Activated CD8-positive, alpha-beta T cell treated with anti-CD3 and anti-CD28 coated beads, Interleukin-2, amount 10 ng/mL, durations not matched to agents 7 days and 5 days (primary cell): ENCODE measurements at places on chromosomes 1 and 21. TPM values are rescaled to one million over a fixed set of nuclear protein-coding genes. Genes with fewer than 3 reads are reported as not detected.

Gene ITLN2
- total RNA-seq, result not detected

Gene MX1
- total RNA-seq, result 584 TPM

Gene PLA2G2D
- total RNA-seq, result not detected

Gene LAPTM5
- 413 TPM for total RNA-seq

Gene PLEKHO1
- total RNA-seq, result 138 TPM

Gene DCDC2B
- not detected for total RNA-seq

Gene DDR2
- 0.08 TPM for total RNA-seq

Gene SPRTN
- 17.5 TPM for total RNA-seq

Gene NEK2
- 54.1 TPM for total RNA-seq

Gene C1orf185
- total RNA-seq, result not detected

Gene GREM2
- total RNA-seq, result not detected

Gene WNT2B
- total RNA-seq, result not detected

Gene ATP6V1G3
- total RNA-seq, result not detected

Gene NUF2
- 75.2 TPM for total RNA-seq

Gene NSL1
- total RNA-seq, result 55.0 TPM

Gene SYCP1
- not detected for total RNA-seq

DNA sequence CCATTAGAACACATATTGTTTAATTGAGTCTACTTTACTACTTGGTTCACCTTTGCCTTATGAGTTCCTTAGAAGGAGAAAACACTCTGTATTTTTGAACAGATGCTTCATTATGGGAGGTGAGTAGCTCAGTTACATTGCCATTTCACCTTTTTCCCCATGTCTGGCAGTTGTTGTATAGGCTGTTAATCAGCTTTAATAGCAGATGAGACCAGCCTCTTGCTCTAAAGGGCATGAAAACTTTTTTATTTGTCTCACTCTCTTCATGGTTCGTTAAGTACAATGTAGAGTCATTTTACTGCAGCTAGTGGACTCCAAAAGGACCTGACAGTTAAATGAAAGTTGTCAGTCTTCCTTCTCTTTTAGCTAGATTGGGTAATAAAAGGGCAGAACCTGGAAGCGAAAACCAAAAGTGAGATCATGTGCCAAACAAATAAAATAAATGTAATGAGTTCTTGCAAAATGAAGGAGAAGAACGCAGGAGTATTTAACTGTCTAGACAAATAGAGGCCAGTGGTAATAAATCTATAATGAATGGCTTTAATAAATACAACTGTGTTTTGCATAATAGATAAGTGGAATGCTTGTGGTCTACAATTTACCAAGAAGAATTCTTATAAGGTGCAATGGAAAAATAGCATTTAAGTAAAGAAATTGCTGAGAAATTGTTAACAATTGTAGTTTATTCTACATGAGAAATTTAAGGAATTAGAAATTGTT lies 180.0 kb upstream of the NEGR1 start:
- no peak for DNase-seq

DNA sequence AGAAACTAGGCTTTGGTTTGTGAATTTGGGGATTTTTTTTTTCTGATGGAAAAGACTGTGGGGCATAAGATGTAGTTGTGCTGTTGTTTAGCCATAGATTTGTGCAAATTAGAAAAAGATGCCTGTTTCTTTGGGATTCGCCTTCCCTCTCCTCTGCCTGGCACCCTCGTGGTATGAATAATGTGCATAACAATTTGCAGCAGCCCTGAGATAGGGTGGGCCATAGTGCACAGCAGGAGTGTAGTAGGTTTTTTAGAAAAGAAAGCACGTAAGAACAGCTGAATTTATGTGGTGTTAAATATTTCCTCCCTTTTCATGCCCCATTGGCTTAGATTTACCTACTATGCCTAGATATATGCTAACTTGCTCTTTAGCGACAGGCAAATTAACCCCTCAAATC lies 158.9 kb downstream of the PTGER3 start:
- no peak for DNase-seq

GRCh38 chr1:107277022-107277421 lies 136.2 kb downstream of the NTNG1 start:
- DNase-seq, result peak; percentile 20

DNA sequence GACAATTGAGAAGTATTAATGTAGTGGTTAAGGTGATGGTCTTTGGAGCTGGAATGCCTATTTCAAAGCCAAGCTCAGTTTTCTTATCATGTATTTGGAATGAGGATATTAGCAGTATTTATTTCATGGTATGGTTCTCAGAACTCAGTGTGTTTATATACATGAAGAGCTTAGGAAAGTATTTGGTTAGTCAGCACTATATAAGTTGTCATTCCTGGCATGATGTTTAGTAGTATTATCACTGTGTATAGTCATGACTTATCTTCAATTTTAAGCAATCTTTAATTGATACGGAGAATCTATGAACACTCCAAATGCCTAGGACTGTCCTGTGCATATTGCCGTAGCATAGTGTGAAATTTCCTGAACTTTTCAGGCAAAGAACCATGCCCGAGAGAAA lies 501.9 kb upstream of the USP24 start:
- DNase-seq, result no peak

- DNase-seq, result no peak
These were observed 141.2 kb upstream of the CD34 start for GRCh38 chr1:208052135-208052534.

DNA sequence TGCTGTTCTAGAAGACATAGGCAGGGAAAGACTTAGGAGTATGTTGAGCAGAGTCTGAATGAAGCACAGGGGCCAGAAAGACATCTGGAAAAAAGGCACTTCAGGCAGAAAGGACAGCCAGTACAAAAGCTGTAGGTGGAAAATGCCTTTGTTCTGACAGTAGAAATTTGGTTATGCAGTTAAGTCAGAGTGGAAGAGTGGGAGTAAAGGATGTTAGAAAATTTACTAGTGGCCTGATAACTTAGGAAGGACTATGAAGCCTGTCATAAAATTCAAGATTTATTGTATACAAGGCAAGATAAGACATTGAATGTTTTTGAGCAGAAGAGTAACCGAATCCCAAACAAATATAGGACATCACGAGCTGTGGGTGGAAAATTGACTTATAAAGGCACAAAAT lies 987.9 kb downstream of the PLA2G4A start:
- DNase-seq, result no peak

- DNase-seq, result no peak
These were observed 229.4 kb downstream of the PTPRU start for GRCh38 chr1:29465755-29466154.

DNA sequence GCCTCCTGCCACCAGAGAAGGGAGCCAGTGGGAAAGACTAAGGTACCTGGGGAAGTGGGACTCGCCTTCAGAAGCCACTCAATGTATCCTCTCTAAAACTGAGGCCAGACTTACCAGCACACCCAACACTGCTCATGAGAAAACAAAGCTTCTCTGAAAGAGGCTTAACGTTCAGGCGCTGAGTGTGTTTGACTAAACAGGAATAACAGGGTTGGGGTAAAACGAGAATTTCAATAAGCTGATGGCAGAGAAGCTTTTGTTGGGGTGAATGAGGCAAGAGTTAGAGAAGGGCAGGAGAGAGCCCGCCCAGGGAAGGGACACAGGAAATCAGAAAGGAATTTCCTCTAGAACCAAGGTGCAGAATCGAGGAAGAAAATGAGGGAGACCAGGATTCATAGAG lies 1.7 kb upstream of the SPRR3 start:
- no peak for DNase-seq

GRCh38 chr1:183580281-183580682 lies 10.0 kb downstream of the NCF2 start:
- peak; percentile 56 for DNase-seq

DNA sequence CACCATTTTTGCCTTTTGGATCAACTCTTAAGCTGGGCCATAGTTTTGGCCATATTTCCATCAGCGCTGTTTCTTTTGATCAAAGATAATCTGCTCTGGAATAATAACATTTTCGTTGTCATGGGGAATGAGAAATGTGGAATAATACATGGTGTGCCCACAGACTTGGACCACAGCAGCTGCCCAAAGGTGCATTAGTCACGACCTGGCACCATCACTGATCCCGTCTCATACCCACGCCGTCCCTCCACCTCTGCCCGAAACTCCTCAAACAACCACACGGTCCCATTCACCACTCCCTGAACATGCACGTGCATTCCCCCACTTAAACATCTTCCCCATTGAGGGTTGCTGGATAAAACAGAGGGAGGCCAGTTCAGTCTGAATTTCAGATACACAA lies 76.9 kb downstream of the SLC66A1 start:
- no peak for DNase-seq

DNA sequence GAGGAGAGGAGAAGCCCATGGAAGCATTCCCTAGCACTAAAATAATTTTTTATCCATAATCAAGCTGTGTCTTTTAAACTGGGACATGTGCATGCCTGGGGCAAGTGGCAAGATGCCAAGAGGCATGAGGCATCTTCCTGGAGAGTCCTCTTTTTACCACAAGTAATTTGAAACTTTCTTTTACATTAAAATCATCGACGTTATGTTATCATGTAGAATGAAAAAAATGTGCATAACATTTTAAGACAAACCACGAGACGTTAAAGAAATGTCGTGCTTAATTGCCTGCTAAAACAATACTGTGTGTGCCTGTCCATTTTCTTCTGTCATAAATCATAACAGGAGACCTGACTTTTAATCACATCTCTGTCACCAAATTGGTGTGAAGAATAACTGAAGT lies 1.5 kb downstream of the STYXL2 start:
- DNase-seq, result no peak

- peak; percentile 32 for DNase-seq
These were observed 41.7 kb downstream of the CD55 start for GRCh38 chr1:207362962-207363860.

GRCh38 chr21:45364468-45365185 lies 40.3 kb upstream of the COL18A1 start:
- no peak for DNase-seq

GRCh38 chr1:156499194-156499841 lies 1.3 kb downstream of the MEF2D start:
- DNase-seq, result no peak

GRCh38 chr21:46319186-46319585 lies 4.5 kb downstream of the C21orf58 start:
- no peak for DNase-seq

- no peak for DNase-seq
These were observed 34.1 kb upstream of the RD3 start for GRCh38 chr1:211526101-211526500.

DNA sequence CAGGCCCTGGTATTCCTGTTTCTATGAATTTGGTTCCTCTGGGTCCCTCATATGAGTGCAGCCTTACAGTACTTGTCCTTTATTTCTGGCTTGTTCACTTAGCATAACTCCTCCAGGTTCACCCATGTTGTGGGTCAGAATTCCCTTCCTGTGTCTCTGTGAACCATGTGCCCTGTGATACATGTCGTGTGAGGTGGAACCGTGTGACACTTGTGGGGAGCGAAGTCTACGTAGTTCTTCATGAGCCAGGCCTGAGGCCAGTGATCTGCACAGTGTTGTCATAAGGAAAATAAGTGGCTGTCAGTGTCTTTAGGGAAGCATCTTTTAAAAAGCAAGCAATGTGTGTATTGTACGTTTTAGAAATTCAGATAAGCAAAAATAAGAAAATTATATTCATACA lies 122.8 kb downstream of the GALNT2 start:
- no peak for DNase-seq

- no peak for DNase-seq
These were observed 29.5 kb downstream of the BRINP2 start for GRCh38 chr1:177200290-177200689.

GRCh38 chr1:104768466-104768865 lies 1018.8 kb downstream of the AMY1C start:
- DNase-seq, result no peak

GRCh38 chr1:184563308-184563707 lies 176.5 kb downstream of the C1orf21 start:
- DNase-seq, result no peak
